ENCODE measurements at places on chromosomes 6 and 20.
A peak's percentile ranks its signal among the peaks of the same experiment; 100 is the strongest.

DNA sequence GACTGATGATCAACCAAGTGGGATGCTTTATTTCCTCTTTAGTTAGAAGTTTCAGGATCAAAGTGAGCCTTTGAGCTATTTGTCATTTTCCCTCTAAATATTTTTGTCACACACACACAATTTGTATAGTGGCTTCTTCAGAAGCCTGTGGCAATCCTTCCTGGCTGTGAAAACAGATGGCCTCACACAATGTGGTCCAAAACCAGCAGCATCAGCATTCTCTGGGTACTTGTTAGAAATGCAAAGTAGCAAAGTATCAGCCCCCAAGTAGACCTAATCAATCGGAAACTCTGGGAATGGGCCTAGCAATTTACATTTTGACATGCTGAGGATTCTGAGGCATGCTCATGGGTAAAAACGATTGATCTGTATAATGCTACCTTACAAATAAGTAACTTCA is 115.9 kb downstream of the PAX1 start:
- no peak for DNase-seq

- no peak for DNase-seq
These were observed 1.9 kb upstream of the ZBTB9 start for GRCh38 chr6:33452496-33452895.

- DNase-seq, result peak; percentile 32
These were observed 139.9 kb downstream of the CDH4 start for GRCh38 chr20:61391812-61392520.

DNA sequence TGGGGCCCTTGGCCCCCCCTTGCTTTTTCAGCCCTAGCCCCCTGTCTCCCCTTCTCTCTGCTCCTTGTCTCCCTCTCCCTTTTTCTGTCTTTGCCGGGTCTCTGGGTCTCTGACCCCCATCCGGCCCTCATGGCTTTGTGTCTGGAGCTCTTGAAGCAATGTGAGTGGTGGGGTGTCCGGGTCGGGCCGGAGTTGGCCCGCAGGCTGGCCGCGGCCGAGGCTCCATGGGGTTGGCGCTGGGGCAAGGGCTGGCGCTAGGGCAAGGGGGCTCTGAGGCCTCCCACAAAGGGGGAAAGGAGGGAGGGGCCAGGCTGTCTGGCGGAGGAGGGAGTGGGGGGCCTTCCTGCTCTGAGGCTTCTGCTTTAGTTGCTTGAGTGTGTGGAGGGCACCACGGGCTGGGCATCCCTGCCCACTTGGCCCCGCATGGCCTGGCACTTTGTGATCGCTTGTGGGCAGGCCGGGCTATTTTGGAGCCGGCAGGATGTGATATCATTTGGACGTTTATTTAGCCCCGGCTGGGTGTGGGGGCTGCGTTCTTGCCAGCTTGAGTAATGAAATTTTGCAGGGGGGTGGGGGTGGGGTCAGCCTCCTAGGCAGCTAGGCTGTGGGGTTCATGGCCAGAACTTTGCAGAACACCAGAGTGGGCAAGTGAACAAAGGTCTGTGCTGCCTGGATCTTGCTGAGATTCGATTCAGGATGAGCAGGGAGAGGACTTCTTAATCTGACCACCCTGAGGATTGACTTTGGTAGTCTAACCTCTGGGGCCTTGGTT is 78.7 kb upstream of the MYL9 start:
- peak; percentile 73 for DNase-seq

DNA sequence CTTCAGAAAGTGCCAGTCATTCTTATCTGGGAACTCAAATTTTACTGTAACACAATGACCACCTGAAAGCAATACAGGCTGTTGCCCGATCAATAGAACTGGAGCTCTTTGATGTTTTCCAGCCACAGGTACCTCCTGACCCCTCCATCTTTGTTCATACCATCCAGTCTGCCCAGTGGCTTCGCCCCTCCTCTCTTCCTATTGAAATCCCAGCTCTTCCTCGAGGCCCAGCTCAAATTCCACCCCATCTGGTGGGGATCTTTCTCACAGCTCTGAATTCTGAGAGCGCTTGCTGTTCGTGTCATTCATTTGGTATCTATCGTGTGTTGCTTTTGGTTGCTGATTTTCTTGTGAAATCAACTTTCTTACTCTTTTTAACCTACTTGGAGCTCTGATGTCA is 87.9 kb upstream of the CNKSR3 start:
- DNase-seq, result no peak

DNA sequence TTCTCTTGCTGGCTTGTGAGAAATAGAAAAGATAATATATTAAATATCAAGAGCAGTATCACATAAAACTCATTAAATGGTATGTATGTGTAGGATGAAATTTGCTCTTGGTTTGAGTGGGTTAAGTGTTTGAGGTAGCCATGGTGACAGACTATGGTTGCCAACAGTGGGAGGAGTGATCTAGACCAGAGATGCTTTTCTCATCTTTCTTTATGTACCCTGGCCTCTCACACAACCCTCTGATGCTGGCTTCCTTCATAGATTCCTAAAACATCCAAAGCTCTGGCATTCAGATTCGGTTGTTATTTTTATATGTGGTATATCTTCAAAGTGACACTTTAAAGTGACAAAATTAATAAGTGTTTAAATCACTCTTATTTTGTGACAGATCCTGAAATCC is 9.0 kb upstream of the MLIP start:
- DNase-seq, result no peak

DNA sequence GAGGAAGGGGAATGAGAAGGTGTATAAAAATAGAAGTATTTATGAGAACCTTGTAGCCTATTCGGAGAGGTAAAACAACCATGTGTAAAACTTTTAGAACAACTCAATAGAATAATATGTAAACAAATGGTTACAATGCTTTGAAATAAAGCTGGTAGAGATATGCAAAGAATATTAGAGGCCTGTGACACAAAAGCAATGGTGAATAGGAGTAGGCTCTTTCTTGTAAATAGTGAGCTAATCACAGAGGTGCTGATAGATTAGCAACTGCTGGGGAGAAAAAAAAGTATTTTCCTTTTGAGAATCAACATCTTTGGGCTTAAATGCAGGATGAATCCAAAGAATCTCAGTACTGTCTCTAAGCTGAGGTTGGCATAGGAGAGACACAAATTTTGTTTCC is 7.0 kb downstream of the TMEM200A start:
- DNase-seq, result peak; percentile 55

DNA sequence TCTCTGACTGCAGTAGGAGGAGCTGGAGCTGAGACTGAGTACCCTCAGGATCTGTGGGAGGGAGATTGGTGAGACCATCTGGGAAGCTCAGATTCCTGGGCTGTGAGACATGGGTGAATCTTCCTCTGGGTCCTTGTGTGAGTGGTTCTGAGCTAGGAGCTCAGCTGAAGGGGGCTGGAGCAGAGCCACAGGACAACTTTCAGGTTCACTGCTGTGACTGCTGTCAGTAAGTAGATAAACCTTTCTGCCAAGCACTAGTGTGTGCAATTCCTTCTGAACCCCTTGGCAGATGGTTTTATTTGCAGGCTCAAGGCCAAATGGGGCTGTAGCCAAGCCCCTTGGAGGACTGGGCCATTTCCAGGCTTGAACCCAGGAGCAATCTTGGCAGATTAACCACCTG is 49.6 kb upstream of the SNAP91 start:
- no peak for DNase-seq

DNA sequence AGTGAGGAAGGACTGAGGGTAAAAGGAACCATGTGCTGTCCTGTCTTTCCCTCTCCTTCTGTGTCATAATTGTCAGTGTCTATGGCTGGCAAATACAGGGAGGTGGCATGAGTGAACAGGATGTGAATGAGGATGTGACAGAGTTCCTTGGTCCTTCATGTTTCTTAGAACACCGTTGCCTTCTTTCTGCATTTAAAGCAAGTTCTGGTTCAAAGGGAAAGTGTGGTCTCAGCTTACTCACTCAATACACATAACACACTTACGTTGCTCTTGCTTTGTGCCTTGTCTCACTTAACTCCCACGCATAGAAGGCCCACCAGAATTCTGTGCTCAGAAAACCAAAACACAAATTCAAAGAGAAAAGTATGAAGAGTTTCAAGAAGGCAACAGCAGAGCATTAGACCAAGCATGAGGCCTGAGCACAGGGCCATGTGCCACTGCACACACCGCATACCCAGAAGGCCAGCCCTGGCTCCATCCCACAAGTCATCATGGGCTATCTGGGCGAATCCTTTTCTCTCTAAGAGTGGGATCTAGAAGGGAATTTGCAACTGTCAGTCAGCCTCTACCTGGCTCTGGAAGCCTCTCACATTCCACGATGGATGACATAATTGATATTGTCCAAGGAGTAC is 38.9 kb upstream of the SAYSD1 start:
- no peak for DNase-seq

- DNase-seq, result no peak
These were observed 2.1 kb upstream of the ERGIC3 start for GRCh38 chr20:35539756-35540212.

DNA sequence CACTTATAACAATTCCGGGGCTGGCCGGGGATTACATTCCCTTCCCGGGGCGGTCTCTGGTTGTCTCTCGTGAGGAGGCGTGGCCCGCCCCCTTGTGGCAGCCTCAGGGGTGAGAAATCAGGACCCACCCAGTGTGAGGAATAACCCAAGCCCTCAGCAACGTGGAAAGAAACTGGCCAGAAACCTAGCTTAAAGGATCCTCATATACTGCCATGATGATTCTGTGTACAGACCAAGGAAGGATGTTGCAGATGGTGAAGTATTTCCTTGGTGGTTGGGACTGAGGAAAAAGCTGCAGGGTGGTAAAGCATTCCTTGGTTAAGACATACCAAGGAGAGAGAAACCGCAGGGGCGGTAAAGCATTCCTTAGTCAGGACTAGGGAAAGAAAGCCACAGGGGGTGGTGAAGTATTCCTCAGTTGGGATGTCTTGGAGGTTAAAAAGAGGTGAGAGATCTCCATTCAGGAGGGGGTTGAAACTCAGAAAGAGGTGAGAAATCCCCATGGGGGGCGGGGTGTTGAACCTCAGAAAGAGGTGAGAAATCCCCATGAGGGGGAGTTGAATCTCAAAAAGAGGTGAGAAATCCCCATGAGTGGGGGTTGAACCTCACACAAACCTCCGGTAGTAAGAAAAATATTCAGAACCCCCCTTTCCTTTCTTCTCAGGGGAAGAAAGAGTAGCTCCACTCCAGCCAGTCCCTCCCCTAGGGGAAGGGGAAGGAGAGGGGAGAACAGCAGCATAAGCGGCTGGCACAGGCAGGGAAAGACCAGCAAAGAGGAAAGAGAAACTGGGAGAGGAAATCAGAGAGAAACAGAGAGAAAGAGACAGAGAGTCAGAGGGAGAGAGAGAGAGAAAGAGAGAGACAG is 238.1 kb downstream of the RNGTT start:
- peak; percentile 30 for DNase-seq

- peak; percentile 34 for DNase-seq
These were observed 61.9 kb downstream of the GPR6 start for GRCh38 chr6:110039981-110040383.

- DNase-seq, result peak; percentile 29
These were observed 15.3 kb upstream of the MMP9 start for GRCh38 chr20:45993197-45993951.

DNA sequence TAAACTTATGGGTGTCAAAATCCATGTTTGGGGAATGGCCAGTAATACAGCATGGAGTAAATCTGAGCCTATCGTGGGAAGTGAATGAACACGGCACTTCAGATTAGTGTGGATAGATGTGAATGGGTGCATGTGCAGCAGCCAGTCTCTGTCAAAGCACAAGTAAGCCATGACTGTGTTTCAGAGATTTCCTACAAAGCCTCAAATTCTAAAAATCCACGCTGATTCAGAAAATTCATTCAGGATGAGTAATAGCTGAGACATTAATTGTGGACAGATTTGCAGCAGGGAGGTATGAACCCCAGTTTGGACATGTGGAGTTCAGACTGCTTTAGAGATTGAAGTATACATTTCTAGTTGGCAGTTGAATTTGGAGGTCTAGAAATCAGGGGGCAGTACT is 115.1 kb downstream of the QKI start:
- peak; percentile 95 for DNase-seq

- no peak for DNase-seq
These were observed 8.4 kb downstream of the BPIFB2 start for GRCh38 chr20:33015700-33016580.

- no peak for DNase-seq
These were observed 27.5 kb upstream of the AFDN start for GRCh38 chr6:167799033-167799821.

DNA sequence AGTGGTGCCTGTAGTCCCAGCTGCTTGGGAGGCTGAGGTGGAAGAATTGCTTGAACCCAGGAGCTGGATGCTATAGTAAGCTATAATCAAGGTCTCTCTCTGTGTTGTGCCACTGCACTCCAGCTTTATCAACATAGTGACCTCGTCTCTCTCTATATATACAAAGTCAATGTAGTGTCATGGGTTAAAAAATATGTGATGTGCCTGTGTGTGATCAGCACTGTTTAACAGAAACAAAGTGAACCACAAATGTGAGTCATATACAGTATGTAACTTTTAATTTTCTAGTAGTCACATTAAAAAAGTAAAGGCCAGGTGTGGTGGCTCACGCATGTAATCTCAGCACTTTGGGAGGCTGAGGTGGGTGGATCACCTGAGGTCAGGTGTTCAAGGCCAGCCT is 85.3 kb upstream of the RNF24 start:
- peak; percentile 55 for DNase-seq

DNA sequence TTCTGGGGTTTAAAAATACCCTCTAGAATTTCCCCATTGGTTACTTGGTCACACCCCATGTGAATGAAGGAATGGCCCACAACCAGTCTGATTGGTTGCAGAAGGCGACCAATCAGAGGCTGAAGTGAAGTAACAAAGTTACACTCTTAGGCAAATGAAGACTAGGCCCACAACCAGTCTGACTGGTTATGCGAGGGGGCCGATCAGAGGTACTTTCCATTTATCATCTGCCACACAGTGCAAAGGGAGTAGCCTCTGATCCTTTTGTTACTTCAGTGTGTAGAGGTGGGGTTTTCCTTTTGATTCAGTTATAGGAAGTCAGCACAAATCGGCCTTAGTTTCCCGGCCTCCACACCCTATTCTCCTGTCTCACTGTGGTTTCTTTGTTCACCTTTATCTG is 61.2 kb upstream of the SGK1 start:
- no peak for DNase-seq

DNA sequence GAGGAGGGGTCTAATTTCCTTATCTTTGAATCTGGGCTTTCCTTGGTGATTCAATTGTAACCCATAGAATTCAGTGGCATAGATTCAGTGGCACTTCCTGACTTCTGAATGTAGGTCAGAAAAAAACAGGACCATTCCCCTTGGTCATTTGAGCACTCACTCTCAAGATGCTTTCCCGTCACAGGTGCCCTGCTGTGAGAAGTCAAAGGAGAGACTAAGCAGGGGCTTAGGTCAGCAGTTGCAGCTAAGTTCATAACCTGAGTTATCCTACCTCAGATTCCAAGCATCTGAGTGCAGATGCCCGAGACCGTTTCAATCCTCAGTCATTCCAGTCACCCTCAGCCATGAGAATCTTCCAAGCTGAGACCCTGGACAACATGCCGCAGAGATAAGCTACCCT is 506.6 kb downstream of the FRK start:
- DNase-seq, result no peak

GRCh38 chr20:47879771-47880170 is 94.5 kb upstream of the SULF2 start:
- DNase-seq, result no peak

GRCh38 chr6:118401325-118401975 is 146.6 kb upstream of the PLN start:
- no peak for DNase-seq
